ENCODE measurements at places on chromosomes 4 and X.

DNA sequence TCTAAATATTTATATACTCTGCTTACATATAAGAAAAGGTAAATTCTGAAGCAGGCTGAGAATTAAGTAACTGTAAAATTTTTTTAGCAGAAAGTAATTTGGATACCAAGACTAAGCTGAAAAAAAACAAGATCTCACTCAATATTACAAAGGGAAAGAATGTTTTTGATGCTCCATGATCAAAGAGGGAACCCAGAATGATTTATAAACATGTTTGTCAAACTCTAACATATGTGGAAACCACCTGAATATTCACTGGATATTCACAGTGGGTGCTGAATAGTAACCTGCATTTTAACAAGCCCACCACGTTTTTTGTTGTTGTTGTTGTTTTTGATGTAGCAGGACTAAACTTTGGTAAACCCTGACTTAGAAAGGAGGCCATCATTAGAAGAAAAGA lies 324.9 kb upstream of the GATB start:
- DNase-seq: no peak

- DNase-seq: no peak
These were observed 54.6 kb upstream of the LEF1 start for GRCh38 chr4:108223313-108223712.

DNA sequence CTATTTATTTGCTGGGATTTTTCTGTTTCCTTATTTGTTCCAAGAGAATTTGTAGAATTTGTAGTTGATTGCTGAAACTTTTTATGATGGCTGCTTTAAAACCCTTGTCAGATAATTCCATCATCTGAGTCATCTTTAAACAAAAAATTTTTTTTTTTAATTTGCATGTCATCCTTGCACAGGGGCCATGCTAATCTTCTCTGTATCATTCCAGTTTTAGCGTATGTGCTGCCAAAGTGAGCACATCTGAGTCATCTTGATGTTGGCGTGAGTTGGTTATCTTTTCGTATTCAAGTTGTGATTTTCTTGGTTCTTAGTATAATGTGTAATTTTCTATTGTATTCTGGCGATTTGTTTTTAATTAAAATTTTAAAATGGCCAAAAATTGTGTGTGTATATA lies 18.7 kb upstream of the ZNF157 start:
- no peak for DNase-seq

- DNase-seq: no peak
These were observed 146.3 kb downstream of the SHROOM3 start for GRCh38 chr4:76581077-76581962.

GRCh38 chrX:6965729-6966128 lies 181.8 kb upstream of the STS start:
- DNase-seq: no peak

- DNase-seq: no peak
These were observed 25.9 kb downstream of the RNF175 start for GRCh38 chr4:153733751-153734448.

DNA sequence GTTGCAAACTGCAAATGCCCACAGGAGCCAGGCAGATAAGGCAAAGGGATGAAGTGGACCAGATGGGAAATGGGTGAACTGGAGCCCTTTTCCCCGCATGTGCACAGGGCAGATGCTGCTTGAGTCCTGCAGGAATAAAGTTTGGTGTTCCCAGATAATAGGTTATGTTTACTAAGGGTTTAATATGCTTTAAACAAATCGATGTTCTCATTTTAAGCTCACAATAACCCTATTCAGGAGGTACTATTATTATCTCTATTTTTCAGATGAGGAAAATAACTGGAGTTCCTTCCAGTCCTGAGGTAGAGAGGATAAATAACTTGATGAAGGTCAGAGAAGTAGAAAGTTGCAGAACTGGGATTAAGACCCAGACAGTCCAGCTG lies 77.3 kb downstream of the LRRC66 start:
- no peak for DNase-seq

DNA sequence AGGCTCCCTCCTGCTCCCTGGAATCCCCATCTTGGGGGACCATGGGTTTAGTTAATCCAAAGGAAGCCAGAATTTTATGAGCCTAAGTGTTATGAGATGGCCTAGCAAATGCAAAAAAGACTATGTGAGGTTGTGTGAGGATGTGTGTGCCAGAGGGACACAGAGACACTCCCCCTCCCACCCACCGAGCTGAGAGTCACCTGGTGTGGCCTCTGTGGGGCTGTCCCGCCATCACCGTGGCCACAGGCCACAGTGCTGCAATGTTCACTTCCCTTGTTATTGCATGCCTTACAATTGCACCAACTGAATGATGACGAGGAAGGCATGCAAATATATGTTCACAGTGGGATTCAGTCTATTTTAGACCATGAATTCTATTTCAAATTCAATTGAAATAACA lies 601 bp upstream of the FGFBP2 start:
- DNase-seq: no peak

DNA sequence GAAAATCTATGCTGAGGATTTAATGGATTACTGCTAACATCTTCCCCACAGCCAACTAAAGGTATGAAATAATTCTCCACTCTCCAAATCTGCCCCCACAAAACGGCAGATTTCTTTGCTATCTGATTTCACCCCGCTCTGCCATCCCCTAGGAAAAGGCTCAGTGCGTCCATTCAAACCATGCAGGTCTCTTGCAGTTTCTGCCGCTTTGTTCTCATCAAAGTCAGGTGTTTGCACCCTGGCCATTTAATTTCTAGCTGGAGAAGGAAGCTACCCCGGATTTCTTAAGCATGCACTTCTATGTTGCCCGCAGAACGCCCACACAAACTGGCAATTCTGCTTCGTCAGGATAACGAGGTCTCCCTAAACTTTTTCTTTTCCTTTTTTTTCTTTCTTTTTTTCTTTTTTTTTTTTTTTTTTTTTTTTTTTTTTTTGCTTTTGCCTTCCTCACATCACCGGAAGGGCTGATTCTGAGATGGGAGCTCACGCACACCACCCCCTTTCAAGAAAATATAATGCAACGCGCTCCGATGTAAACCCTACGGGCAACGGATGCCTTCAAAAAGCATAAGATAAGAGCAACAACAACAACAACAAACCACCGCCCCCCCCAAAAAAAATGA lies 3.3 kb downstream of the NLGN4X start:
- no peak for DNase-seq

Data from tibial artery (tissue), 4 donors.